ENCODE measurements at places on chromosomes 1 and 21.

GRCh38 chr1:25517476-25518394, 25.7 kb upstream of the LDLRAP1 start:
- DNase-seq = no peak

GRCh38 chr1:224380003-224380402, 23.3 kb downstream of the CNIH4 start:
- no peak for DNase-seq

DNA sequence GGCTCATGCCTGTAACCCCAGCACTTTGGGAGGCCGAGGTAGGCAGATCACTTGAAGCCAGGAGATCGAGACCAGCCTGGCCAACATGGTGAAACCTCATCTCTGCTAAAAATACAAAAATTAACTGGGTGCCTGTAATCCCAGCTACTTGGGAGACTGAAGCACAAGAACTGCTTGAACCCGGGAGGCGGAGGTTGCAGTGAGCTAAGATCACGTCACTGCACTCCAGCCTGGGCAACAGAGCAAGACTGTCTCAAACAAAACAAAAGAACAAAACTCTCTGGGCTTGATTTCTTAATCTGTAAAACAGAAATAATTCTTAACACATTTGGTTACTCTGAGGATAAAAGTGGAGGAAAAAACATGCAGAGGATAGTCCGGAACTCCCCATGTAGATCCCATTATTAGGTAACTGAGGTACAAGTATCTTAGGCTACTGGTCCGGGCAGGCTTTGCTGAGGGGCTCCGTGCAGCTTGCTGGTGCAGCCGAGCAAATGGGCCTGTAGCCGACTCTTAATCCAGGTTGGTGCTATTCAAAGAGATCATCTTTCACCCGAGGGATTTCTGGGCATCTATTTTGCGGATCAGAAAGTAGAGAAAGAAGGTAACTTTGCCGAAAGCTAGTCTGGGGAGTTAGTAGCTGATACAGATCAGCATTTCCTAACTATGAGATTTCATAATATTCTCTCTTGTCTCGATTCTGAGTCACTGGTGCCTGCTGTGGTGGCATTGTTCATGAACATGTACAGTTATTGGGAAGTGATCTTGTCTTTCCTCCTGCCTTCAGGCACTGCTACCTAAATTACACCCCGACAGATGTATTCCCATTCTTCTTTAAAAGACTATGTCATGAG, 56.8 kb downstream of the NFIA start:
- DNase-seq = no peak

GRCh38 chr1:205172729-205173366, 38.7 kb downstream of the DSTYK start:
- DNase-seq = no peak

DNA sequence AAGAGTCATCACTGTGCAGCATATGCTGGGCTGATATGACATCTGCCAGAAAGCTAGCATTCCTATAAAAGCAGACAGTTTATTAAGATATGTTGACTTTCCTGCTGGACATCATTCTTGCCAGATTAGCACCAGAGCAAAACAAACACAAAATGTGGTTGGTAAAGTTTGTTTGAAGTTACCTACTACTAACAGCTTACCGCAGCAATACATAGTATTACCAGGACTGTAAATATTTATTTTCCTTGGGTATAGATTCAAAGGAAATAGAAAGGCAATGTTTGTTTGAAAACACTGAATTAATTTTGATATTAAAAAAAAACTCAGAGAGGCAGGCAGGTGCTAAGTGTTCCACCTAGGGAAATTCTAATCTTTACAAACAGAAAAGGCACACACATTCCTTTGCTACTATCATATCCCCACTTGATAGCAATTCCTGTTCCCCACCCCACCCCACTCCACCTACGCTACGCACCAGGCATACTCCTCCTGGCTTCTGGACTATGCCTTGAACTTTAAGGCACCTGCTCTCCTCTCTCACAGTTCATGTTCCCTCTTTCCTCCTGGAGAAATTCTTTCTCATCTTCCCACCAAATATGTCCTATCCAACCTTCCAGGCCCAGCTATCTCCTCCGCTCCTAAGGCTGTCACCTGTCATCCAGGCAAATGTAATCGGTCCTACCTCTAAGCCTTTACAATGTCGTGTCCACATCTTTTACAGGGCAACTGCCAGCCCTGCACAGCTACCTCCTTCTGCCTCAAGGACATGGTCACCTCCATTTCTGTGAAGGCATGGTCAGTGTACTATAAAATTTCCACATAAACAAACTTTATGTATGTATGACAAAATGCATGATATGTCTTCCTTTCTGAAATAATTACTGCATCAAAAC, 34.7 kb downstream of the PTPN14 start:
- DNase-seq = no peak

GRCh38 chr1:73044241-73045036, 762.1 kb upstream of the NEGR1 start:
- no peak for DNase-seq

DNA sequence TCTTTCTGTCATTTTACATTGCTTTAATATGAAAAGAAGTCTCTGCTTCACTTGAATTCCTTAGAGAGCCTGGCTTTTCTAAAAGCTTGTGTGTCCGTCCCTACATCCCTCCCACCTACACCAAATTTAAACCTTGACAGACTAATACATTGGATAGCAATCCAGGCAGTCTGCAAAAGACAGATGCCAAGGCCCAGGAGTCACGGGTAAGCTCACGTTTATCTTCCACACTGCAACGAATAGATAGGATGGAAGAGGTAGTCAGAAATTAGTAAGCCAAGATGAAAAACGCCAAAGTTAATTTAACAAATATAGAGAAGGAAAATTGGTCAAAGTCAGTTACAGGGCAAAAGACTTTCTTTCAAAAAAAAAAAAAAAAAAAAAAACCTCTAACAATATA, 338.1 kb downstream of the SMYD3 start:
- DNase-seq = no peak

DNA sequence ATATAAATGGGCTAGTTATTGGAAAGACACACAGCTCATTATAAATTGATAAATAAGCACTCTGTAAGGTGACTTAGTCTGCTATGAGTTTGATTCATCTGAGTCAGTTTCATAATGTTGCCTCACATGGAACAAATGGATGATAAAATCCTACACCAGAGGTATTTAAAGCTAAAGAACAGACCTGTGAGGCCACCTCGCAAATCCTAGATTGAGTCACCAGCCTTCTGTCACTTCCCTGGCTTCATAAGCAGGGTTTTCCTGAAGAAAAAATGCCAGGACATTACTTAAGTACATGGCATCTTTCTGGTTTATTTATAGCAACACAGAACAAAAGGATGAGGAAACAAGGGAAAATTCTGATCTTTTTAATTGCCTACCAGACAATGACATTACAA, 18.4 kb downstream of the CD2 start:
- DNase-seq = no peak

Measured in activated CD4-positive, alpha-beta T cell treated with anti-CD3 and anti-CD28 coated beads for 1 hour (primary cell).